Memory B cell (primary cell): ENCODE measurements at places on chromosomes 7 and 10.

DNA sequence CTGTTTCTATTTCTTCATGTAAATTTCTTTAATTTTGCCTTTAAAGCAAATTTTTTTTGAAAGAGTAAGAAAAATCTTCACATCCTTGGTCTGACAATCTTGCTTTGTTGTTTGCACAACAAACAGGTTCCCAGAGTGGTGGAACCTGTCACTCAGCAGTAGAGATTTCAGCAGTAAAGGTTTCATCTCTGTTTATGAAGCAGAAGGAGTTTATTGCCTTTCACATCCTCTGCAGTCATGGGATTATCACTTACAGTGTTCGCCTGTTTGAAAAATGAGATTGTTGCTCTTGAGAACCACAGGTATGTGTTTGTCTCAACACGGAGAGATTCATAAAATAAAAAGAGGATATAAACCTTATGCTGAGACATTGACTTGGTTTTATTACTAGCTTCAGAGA, 342.6 kb downstream of the IPMK start:
- no peak overlapping the region for H3K4me3 ChIP-seq
- no peak for DNase-seq
- H3K36me3 ChIP-seq, result no peaks in the 10 kb centered on the region
- no peak overlapping the region for H3K27ac ChIP-seq

GRCh38 chr7:101237206-101238067, at the start of gene CLDN15:
TSS of gene CLDN15 (minus strand) at chr7:101237802. CDS start at chr7:101237581, 221 bp downstream.
- no peak within 1 kb of the TSS for H3K27ac ChIP-seq
- DNase-seq, result no peak
- peaks cover 10% of the 10 kb centered on the region for H3K36me3 ChIP-seq
- H3K27me3 ChIP-seq, result no peaks in the 10 kb centered on the region
- no peaks in the 10 kb centered on the region for H3K4me1 ChIP-seq
- H3K4me3 ChIP-seq, result no peak within 1 kb of the TSS

- peaks cover 21% of the 10 kb centered on the region for H3K27me3 ChIP-seq
- no peak for DNase-seq
- peak overlapping the region; percentile 22 for H3K4me3 ChIP-seq
- H3K27ac ChIP-seq, result no peak overlapping the region
- peaks cover 4% of the 10 kb centered on the region for H3K4me1 ChIP-seq
Measured at GRCh38 chr7:124033095-124033806, 384 bp upstream of the TMEM229A start.

DNA sequence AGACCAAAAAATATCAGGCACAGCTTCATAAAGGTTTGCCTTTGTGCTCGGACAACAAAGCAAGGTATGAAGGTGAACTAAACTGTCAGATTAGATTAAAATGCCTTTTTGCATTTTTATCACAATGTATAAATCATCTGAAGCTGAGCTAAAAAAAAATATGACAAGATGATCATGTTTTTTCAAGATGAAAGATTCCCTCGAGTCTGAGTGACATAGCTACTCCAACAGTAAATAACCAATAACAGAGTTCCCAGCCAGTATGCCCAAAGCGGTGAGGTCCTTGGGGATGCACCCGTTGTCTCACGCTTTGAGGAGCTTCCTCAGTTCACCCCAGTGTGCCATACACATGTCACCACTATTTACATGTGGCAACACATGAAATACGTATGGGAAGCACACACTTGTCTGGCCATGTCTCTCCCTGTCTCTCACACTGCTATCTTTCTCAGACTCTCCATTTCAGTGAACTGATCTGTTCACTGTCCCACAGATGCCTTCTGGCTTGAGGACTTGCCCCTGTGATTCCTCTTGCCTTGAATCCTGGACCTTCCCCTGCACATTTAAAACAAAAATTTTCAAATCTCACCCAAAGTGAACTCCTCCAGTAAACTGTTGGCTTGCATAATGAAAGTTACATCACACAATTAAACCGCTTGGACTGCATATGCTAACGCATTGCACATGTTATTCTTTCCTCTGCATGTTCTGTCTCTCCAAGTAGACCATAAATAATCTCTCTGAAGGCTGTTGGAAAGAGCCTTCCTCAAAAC, 2.6 kb upstream of the PIK3CG start:
- H3K27ac ChIP-seq, result peak overlapping the region; percentile 95
- DNase-seq, result no peak
- H3K27me3 ChIP-seq, result no peaks in the 10 kb centered on the region
- H3K36me3 ChIP-seq, result no peaks in the 10 kb centered on the region
- H3K4me3 ChIP-seq, result no peak overlapping the region
- H3K4me1 ChIP-seq, result peaks cover 30% of the 10 kb centered on the region

DNA sequence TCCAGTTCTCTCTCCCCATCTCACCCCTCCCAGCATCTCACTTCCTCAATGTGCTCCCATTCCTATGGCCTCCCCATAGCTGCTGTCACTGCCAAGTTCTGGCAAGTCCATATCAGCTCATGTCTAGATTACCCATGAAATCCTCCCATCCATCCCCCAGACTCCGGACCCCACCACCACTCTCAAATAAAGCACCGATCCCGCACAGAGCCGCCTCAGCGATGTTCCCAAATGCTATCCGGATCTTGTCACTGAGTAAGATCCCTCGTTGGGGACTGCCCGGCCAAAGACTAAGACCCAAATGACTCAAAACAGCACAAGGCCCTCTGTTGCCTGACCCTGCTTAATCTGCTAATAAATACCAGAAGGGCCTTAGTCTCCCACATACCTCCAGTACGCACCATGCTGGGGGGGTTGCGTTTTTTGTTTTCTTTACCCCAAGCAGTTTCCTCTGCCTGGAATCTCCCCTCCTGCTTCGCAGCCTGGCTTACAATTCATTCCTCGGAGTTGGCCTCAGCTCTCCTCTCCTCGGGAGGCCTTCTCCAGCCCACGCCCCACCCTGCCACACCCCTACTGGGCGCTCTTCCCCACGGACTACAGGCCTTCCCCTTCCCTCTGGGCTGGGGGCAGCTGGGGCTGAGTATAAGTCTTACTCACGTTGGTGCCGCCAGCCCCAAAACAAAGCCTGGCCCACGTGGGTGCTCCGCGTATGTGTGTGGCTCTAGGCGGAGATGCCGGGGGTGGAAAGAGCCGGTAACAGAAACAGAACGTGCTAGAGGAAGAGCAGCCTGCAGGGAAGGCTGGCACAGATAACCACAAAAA, 1.8 kb upstream of the DUSP5 start:
- H3K4me3 ChIP-seq, result peak overlapping the region; percentile 21
- DNase-seq, result no peak
- H3K27ac ChIP-seq, result no peak overlapping the region
- peaks cover 28% of the 10 kb centered on the region for H3K4me1 ChIP-seq
- H3K27me3 ChIP-seq, result no peaks in the 10 kb centered on the region

DNA sequence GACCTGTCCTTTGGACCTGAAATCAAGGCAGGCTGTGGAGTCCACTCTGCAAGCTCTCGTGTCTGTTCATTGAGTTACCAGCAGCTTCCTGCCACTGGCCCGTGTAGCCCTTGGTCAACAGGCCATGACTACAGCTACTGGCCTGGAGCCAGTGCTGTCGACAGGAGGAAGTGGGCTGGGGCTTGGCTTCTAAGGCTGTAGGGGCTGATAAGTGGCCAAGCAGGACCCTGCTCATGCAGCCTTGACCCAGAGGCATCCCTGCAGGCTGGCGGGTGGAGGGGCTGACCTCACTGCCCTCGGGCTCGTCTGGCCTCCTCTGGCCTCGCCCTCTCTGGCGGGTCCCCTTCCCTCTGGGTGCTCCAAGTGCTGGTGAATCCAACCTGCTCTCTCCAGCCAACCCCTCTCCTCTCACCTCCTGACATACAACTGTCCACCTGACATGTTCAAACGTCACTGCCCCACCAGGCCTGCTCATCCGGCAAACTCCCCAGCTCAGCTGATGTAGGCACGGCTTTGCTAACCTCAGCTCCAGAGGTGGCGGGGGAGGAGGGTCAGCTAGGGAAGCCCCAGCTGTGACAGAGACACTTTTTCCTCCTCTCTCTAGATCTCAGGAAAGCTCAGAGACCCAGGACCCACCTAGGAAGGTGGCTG, 188.6 kb upstream of the LYZL2 start:
- peaks cover 3% of the 10 kb centered on the region for H3K27me3 ChIP-seq
- H3K27ac ChIP-seq, result no peak overlapping the region
- H3K36me3 ChIP-seq, result no peaks in the 10 kb centered on the region
- DNase-seq, result no peak
- H3K4me3 ChIP-seq, result no peak overlapping the region

DNA sequence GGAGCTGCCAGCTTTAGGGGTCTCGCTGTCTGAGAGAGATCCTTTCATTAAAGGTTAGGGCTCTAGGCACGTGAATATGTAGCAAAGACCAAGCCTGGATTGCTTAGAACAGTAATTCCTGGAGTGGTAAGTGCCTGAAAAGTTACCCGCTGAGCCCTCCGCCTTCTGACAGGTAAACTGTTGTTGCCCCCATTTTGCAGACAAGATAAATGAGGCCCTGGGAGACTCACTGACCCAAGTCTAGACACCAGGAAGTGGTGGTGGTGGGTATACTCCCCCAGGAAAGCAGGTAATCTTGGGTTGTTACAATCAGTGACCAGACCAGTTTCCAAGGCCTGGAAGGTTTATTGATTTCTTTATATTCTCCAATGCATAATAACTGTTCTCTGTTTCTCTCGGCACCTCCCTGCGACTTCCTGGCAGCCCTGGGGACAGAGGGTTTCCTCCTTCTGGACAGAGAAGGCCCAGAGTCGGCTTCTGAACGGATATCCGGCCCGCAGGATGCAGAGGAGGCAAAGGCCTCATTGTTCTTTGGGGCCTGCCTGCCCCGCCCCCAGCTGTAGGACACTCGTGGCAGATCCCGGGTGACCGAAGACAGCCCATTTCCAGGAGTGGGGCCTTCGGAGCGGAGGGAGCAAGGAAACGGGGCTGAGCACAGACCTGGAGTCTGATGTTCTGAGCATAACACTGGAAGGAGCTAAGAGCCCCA, 1.3 kb upstream of the GRK5 start:
- no peaks in the 10 kb centered on the region for H3K36me3 ChIP-seq
- H3K4me3 ChIP-seq, result peak overlapping the region; percentile 92
- H3K27ac ChIP-seq, result peak overlapping the region; percentile 84
- no peaks in the 10 kb centered on the region for H3K27me3 ChIP-seq
- DNase-seq, result no peak

DNA sequence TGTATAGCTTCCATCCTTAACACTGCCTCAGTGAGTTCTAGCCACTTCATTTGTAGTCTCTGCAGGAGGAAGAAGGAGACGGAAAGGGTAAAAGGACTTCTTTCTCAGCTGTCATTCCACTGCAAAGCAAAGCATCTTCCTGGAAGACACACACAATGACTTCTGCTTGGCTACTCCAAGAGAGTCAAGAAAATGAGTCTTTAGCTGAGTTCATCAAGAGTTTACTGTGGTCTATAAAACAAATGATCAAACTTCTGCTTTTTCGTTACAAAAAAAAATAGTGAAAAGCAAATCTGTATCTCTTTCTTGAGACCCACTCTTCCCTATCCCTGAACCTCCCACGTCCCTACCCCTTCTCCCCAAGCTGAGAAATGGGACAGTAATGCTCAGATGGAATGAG, 205.0 kb upstream of the AHR start:
- peaks cover 6% of the 10 kb centered on the region for H3K27me3 ChIP-seq
- no peak overlapping the region for H3K27ac ChIP-seq
- H3K4me3 ChIP-seq, result no peak overlapping the region
- no peak for DNase-seq
- no peaks in the 10 kb centered on the region for H3K36me3 ChIP-seq

GRCh38 chr10:43375401-43376020, 4.1 kb downstream of the FXYD4 start:
- no peaks in the 10 kb centered on the region for H3K27me3 ChIP-seq
- H3K36me3 ChIP-seq, result no peaks in the 10 kb centered on the region
- H3K27ac ChIP-seq, result no peak overlapping the region
- DNase-seq, result no peak
- H3K4me3 ChIP-seq, result no peak overlapping the region
- H3K4me1 ChIP-seq, result peaks cover 3% of the 10 kb centered on the region

GRCh38 chr10:69645296-69646184, 15.5 kb downstream of the FAM241B start:
- H3K36me3 ChIP-seq, result no peaks in the 10 kb centered on the region
- no peak overlapping the region for H3K4me3 ChIP-seq
- DNase-seq, result no peak
- peaks cover 9% of the 10 kb centered on the region for H3K27me3 ChIP-seq
- no peaks in the 10 kb centered on the region for H3K4me1 ChIP-seq
- no peak overlapping the region for H3K27ac ChIP-seq

DNA sequence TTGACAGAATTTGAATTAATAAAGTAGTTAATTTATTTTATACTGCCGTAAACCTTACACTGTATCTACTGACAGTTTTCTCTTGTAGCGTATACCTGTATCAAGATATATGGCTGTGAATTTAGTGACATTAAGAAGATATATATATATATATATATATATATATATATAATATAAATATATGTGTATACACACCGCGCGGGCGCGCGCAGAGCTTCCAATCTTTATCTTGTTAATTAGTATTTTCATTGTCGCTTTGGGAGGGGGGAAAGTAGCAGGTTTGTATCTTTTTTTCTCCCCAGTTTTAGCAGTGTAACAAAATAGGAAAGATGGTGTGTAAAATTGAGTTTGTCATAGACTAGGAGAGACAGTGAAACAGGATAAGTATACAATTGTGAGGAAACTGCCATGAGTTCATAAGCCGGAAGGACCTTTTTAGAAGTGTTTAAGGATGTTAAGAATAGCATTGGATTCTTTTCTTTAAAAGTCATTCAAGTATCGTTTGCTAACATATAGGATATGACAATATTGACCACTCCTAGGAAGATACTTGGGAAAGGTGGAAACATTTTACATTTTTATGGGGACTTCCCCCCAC, 2.0 kb downstream of the PLEKHA1 start:
- no peak for DNase-seq
- H3K27ac ChIP-seq, result peak overlapping the region; percentile 94
- H3K4me3 ChIP-seq, result no peak overlapping the region

- peaks cover 11% of the 10 kb centered on the region for H3K4me1 ChIP-seq
- no peaks in the 10 kb centered on the region for H3K36me3 ChIP-seq
- H3K4me3 ChIP-seq, result peak overlapping the region; percentile 34
- H3K27ac ChIP-seq, result peak overlapping the region; percentile 74
- no peaks in the 10 kb centered on the region for H3K27me3 ChIP-seq
Measured at GRCh38 chr7:143900230-143900766, 1.7 kb downstream of the TCAF1 start.

DNA sequence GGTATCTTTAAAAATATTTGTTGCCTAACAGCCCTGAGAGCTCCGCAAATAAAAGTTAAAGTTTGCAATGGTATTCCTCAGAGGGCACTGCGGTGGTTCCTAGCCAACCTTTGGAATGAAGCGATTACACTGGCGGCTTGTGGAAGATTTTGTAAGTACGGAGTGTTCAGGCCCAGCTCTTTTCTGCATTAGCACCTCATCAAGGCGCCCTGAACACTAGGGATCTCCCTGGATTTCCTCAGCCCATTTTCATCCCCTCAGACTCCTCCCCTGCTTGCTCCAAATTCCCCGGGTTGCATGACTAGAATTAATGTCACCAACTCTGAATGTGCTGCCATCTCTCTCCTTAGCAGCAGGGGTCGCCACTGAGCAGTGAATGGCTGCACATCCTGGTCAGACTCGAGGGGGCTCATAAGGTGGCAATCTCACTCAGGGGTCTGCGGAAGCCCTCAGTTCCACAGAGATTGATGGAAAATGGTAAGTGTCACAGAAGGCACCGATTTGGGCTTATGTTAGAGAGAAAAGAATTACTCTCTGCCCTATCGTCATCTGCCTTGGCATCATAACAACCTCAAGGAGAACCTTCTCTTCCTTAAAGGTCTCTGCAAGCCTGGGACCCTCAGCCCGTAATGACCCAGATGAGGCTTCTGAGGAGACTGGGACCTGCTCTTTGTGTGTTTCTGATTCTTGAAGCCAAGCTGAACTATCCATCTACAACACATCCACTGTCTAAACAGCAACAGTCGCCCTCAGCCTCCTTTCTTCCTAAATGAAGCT, 262.8 kb upstream of the AOAH start:
- no peaks in the 10 kb centered on the region for H3K27me3 ChIP-seq
- H3K4me3 ChIP-seq, result no peak overlapping the region
- H3K4me1 ChIP-seq, result peaks cover 43% of the 10 kb centered on the region
